CD4-positive, alpha-beta memory T cell (primary cell): ENCODE measurements at places on chromosomes 3 and 15. TPM values are rescaled to one million over a fixed set of nuclear protein-coding genes. Genes with fewer than 3 reads are reported as not detected.

Gene KNL1
- total RNA-seq, result 1.2 TPM

Gene ST3GAL6
- total RNA-seq, result 0.50 TPM

GRCh38 chr3:193869221-193870201 lies 266.4 kb upstream of the HES1 start:
- H3K27ac ChIP-seq, result no peak overlapping the region
- no peak for DNase-seq
- H3K27me3 ChIP-seq, result no peaks in the 10 kb centered on the region
- no peaks in the 10 kb centered on the region for H3K4me1 ChIP-seq
- no peaks in the 10 kb centered on the region for H3K36me3 ChIP-seq

DNA sequence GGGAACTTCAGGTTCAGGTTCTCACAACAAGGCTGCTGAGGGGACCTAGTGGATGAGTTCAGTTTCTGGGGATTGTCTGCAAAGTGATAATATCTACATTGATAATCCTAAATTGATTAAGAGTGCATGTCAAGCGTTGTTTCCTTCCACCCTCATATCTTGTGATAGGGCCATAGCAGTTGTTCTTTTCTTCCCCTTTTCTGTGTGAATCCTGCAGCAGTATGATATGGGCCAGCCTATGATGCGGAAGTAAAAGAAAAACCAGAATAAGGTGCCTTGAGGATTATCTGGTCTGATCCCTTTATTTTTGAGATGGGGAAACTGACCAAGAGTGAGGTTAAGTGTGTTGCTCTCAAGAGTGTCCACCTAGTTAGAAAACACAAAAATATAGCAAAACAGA lies 86.2 kb downstream of the MITF start:
- H3K36me3 ChIP-seq, result no peaks in the 10 kb centered on the region
- H3K4me3 ChIP-seq, result no peak overlapping the region
- no peak overlapping the region for H3K27ac ChIP-seq
- no peaks in the 10 kb centered on the region for H3K27me3 ChIP-seq

Gene TGM5
- total RNA-seq, result not detected

Gene KIF7
- total RNA-seq, result not detected

DNA sequence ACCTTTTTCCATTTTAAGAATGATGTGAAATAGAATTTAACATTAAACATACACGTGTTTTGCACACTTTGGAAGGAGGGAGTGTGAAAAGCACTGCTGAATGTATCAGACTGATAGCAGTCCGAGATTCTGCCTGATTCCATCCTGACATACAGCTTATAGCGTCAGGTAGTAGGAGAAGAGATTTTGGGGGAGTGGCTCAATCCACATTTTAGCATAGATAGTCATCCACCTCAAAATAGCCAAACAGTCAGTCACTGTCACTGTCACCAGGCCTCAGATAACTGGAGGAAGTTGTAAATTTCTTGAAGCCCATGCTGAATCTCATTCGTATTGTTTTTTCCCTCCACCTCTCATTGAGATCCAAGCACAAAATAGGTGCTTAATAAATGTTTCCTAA lies 35.4 kb upstream of the ARHGEF26 start:
- no peak for DNase-seq
- no peaks in the 10 kb centered on the region for H3K4me1 ChIP-seq
- H3K4me3 ChIP-seq, result no peak overlapping the region
- H3K27me3 ChIP-seq, result no peaks in the 10 kb centered on the region
- no peak overlapping the region for H3K27ac ChIP-seq

Gene NBEAL2
- total RNA-seq, result 144 TPM

Gene BFSP2
- not detected for total RNA-seq

Gene TMPRSS7
- total RNA-seq, result 0.15 TPM

GRCh38 chr3:167481164-167481563 lies 7.3 kb upstream of the SERPINI2 start:
- no peak for DNase-seq
- no peaks in the 10 kb centered on the region for H3K36me3 ChIP-seq
- H3K4me1 ChIP-seq, result no peaks in the 10 kb centered on the region

GRCh38 chr15:70636540-70637165 lies 126.7 kb downstream of the UACA start:
- no peak for DNase-seq
- no peak overlapping the region for H3K27ac ChIP-seq
- H3K4me1 ChIP-seq, result no peaks in the 10 kb centered on the region
- H3K4me3 ChIP-seq, result no peak overlapping the region
- H3K27me3 ChIP-seq, result no peaks in the 10 kb centered on the region

DNA sequence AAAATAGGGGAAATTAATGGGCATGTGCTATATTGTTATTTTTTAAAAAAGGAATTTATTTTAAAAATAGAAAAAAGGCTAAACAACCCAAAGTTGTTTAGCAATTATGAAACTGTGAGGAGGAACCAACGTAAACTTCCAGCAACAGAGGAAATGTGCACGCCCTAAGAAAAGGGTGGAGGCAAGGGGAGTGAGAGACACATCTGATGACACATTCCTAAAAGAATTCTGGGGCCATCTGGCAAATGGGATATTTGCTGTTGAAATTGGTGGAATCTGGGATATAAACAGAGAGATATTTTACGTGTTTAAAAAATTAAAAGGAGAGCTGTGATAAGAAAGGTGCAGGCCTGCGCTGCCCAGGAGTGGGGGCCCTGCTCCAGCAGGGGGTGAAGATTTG lies 50.8 kb upstream of the MUC13 start:
- no peaks in the 10 kb centered on the region for H3K27me3 ChIP-seq
- no peak for DNase-seq
- H3K4me1 ChIP-seq, result no peaks in the 10 kb centered on the region

DNA sequence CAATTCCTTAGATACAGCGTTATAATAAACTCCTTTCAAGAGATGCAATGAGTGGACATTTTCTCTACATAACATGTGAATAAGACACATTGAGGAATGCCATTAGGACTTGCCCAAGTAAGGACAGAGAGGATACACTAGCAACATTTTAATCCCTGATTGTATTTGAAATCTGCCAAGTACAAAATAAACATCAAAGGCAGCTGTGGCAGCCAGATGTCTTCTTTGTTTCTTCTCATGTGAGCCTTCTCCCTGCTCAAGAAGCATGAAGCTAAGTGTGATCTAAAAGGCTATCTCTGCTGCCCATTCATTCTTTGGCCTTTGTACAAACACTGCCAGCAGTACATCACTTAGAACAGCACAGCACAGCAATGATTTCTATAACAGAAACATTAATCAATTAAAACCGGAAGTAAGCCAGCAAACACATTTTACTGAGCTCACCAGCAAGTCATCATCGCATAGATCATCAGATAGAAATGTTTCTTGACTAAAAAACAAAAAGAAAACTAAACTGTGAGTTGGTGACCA lies 364.0 kb downstream of the CNTN6 start:
- no peaks in the 10 kb centered on the region for H3K27me3 ChIP-seq
- no peak overlapping the region for H3K4me3 ChIP-seq
- no peak overlapping the region for H3K27ac ChIP-seq
- no peaks in the 10 kb centered on the region for H3K36me3 ChIP-seq
- no peaks in the 10 kb centered on the region for H3K4me1 ChIP-seq

Gene P4HTM
- total RNA-seq, result 79.3 TPM

DNA sequence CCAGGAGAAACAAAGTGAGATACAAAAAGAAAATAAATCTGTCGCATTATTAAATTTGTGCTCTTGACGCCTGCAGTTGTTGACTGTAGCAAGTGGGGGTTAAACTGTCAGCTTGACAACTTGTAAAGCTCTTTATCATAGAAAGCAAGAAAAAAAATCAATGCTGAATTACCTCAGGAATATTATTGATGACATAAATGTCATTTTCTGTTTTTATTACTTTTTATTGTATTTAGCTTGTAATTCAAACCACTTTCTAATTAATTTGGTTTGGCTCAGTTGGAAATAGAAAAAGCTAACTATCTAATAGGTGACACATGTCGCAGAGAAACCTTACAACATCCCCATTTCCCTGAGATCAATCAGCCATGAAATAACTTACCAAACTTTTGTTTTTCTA lies 195.3 kb downstream of the CDIN1 start:
- H3K36me3 ChIP-seq, result no peaks in the 10 kb centered on the region
- DNase-seq, result no peak

GRCh38 chr15:88690331-88690730 lies 51.5 kb downstream of the ISG20 start:
- H3K36me3 ChIP-seq, result no peaks in the 10 kb centered on the region
- DNase-seq, result no peak
- H3K27me3 ChIP-seq, result peaks cover 4% of the 10 kb centered on the region
- H3K27ac ChIP-seq, result no peak overlapping the region
- H3K4me1 ChIP-seq, result no peaks in the 10 kb centered on the region

DNA sequence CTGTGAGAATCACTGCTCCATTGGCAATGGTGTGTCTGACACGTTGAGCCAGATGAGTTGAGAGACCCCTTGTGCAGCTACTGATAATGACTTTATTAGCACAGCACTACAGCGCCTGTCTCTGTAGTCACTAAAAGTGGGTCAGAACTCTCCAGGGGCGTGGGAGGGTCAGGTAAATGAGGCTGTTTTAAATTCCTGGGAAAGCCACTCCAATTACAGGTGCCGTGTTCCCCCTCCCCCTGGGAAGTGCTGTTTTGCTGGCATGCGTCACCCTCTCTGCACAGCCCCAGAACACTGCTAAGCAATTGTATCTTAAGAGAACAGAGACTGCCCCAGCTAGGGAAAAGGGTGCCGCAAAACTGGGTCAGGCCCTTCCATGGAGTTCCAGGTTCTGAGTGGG lies 21.5 kb upstream of the CPNE9 start:
- DNase-seq, result no peak
- H3K4me1 ChIP-seq, result no peaks in the 10 kb centered on the region
- H3K4me3 ChIP-seq, result no peak overlapping the region
- H3K36me3 ChIP-seq, result peaks cover 95% of the 10 kb centered on the region
- H3K27me3 ChIP-seq, result no peaks in the 10 kb centered on the region
- no peak overlapping the region for H3K27ac ChIP-seq
